ENCODE measurements at places on chromosomes 6 and 20.

GRCh38 chr20:3168079-3168828 lies 5.1 kb downstream of the LZTS3 start:
- DNase-seq = no peak

DNA sequence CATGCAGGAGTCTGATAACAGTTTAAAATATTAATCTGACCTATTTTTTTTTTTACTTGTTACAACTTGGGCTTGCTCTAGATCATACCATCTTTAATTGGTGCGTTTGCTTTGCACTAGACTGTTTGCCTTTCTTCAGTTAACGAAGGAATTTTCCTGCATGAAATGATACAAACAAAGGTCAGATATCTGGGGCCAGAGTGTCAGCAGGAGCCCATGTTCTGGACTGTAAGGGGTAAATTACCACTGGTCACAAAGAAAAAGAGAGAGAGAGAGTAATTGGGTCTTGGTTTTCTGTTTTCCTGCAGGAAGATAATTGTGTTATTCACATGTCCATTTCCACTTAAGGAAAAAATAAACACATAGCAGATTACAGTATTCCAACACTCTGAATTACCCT lies 399.4 kb upstream of the MARCKS start:
- no peak for DNase-seq

DNA sequence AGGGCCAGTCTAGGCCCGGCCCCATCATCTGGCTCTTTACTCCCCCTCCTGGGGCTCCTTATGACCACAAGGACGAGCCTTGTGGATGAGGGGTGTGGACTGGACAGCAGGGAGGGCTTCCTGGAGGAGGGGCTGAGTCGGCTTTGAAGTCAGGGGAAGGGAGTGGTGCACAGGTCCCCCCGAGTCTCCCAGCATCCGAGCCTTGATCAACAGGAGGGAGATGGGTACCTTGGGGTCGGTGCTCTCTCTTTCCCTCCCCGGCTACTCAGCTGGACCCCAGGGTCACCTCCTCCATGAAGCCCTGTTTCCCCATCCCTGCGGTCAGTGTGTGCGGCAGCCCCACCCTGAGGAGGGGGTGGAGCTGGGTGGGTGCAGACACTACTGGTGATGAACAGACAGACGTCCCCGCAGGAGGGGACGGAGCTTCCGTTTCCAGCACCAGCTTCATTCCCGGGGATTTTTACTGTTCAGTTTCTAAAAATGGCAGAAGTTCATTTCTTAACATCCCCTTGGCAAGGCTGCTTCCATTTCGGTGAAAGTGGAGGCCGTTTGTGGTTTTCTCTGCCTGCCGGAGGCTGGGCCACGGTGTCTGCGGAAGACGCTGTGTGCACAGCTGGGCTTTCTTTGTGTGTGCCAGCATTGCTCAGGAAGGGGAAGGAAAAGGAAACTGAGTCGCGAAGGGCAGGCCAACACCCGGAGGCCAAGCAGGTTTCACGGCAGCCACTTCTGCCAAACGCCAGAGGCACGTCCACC lies 19.6 kb downstream of the NTSR1 start:
- DNase-seq = peak; percentile 65

GRCh38 chr6:32133786-32134185 lies 3.7 kb upstream of the FKBPL start:
- no peak for DNase-seq

DNA sequence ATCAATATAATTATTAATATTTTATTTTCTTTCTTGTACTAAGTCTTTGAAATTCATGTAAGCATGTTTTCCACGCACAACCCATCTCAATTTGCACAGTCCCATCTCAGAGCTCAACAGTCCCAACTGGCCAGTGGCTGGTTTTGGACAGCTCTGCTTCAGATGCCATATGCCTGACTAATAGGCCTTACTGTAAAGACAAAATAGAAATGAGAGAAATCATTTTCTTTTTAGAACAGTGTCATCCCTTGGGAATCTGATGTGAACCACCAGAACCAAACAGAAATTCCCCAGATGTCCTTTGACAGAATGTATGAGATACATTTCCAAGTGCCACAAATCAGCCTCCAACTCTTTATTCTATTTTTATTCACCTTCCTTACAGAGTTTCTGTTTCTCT lies 338.9 kb downstream of the ESR1 start:
- DNase-seq = no peak

DNA sequence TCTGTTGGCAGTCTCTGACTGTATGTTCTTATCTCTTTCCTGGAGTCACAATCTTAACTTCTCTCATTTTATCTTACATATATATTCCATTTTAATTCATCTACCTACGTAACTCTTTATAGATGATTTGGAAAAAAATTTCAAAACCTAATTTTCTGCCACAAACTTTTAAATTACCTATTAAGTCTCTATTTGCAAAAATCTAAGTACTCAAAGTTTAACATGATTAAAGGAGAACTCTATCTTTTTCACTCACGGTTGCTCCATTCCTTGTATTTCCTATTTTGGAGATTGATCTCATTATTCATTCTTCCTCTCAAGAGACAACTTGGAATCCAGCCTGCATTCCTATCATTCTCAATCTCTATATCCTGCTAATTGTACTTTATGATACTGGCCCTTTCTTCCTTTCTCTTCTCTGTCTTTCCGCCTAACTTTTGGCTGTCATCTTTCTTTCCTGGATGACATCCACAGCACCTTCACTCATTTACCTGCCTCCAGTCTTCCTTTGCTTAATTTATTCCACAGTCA lies 1071.1 kb upstream of the CITED2 start:
- DNase-seq = no peak

GRCh38 chr6:79378957-79379356 lies 144.5 kb upstream of the HMGN3 start:
- DNase-seq = no peak

DNA sequence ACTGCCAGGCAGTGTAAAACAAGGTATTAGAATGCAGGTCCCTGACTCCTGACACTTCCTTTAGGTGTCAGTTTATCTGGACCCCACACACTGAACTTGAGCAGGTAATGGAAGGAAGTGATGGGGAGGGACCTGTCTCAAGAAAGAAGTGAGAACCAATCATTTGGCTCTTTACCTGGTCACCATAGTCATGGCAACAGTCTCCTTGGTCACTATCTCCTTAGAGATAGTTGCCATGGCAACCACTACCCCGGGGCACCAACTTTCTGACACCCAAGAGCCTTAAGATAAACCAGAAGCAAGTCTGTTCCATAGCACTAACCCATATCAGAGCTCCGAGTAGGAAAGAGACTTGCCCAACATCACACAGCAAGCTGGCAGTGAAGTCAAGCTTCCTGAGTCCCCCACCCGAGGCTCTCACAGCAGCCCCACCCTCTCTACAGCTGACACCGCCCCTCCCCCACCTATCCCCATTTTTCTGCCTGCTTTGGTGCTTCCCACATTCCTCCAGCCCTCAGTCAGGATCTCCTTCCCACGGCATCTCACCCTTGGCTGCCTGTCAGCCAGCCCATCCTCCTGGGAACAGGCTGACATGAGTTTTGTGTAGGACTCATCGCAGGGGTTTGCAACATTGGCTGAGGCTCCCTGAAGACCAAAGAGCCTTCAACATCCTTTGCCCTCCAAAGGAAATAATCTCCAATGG lies 16.3 kb upstream of the HM13 start:
- DNase-seq = no peak

DNA sequence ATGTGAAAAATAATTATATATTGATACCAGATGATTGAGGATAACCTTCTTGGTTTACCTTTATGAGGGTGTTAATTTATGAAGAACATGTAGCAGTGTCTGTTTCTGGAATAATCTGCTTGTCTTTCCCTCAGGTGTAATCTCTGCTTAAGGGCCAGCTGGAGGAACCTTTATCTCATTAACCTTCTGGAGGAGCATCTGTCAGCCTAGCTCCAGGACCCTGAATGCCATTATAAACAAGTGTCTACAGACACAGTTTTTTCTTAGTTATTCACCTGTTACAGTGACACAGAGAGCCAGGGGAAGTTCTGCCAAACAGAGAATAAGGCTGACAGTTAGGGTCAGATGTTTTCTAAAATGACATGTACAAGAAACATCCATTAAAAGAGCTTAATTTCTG lies at the start of gene IMPG1:
Gene IMPG1 (minus strand): TSS at position 101 of the 400 bp plus-strand sequence. CDS start 174 bp downstream, outside the sequence.
- DNase-seq = no peak

DNA sequence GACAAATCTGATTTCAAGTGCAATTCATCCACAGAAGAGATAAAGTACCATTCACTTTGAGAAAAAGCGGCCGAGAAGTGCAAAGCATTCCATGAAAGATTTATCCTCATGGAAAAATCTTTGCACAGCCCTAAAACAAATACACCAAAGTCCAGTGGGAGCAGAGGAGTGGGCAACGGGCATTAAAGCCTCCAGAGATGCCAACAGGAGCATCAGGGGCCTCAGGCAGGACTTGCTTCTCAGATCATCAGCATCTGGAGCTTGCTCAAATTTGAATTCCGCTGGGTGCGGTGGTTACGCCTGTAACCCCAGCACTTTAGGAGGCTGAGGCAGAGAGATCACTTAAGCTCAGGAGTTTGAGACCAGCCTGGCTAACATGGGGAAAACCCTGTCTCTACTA lies 110.7 kb upstream of the NFATC2 start:
- no peak for DNase-seq

DNA sequence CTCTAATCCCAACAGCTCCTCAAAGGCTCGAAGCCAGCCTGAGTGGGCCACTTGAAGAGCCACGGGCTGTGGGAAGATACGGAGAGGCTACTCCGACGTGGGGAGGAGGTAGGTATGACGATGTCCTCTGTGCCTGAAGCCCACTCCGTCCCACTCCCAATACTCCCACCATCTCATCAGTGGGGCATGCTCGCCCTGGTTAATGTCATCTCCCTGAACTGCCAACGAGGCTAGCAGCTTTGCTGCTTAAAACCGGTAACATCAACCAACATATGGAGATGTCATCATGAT lies 11.1 kb downstream of the NRN1 start:
- DNase-seq = no peak

DNA sequence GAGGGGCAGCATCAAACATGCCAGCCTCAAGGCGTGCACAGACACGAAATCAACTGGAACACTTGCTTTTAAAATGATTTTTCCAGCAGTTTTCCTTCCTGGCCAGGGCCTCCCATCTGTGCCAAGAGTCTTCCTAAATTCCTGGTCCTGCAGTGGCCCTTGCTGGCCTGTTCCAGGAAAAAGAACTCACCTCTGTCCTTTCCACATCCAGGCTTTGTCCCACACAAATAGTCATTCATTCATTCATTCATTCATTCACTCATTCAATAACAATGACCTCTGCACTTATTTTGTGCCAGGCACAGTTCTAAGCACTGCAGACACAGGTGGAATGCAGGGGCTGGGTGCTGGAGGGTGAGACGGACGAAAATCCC lies 89.0 kb upstream of the CCDC167 start:
- DNase-seq = no peak

GRCh38 chr6:137260217-137260616 lies 41.0 kb upstream of the IFNGR1 start:
- no peak for DNase-seq

DNA sequence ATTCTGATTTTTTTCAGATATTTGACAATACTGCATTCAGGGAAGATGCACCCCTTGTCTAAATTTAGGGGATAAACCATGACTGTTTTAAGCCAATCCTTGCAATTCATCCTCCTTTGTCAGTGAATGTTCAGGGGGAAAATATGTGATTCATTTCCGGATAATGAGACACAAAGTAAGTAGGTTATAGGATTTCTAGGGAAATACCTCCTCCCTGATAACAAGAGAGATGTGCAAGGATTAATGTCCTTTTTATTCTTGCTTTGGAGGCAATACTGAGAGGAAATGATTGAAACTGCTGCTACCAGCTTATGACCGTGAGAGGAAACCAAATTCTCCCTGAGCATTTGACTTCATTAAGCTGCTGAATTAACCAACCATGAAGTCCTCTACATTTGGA lies 161.3 kb upstream of the EYA4 start:
- DNase-seq = no peak

- no peak for DNase-seq
These were observed at the start of gene APOM for GRCh38 chr6:31655349-31656237. TSS of gene APOM (plus strand) at chr6:31655894. CDS start at chr6:31655967, 73 bp downstream.

GRCh38 chr6:135115411-135115810 lies 60.8 kb upstream of the HBS1L start:
- DNase-seq = no peak

GRCh38 chr20:24629668-24630067 lies 160.2 kb downstream of the SYNDIG1 start:
- peak; percentile 39 for DNase-seq

- no peak for DNase-seq
These were observed 2.7 kb downstream of the VEGFA start for GRCh38 chr6:43772681-43773049.

DNA sequence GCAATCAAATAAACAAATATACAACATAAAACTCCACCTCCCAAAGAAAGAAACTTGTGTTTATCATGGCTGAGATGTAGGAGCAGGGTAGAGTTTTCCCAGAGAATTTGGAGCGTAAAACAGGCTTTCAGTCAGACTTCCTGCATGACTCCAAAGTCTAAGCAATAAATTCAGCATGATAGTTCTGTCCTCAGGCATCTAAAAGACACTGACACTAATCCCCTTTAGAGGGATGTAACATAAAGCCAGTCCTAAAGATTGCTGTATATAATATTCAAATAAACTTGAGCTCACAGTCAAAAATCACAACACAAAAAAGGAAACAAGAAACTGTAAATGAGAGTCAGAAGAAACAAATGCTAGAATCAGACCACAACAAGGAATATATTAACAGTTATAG lies 234.4 kb downstream of the CENPW start:
- no peak for DNase-seq

GRCh38 chr20:42986143-42986773 lies 203.4 kb downstream of the PTPRT start:
- no peak for DNase-seq

GRCh38 chr20:36285746-36286447 lies 20.2 kb upstream of the DLGAP4 start:
- no peak for DNase-seq

DNA sequence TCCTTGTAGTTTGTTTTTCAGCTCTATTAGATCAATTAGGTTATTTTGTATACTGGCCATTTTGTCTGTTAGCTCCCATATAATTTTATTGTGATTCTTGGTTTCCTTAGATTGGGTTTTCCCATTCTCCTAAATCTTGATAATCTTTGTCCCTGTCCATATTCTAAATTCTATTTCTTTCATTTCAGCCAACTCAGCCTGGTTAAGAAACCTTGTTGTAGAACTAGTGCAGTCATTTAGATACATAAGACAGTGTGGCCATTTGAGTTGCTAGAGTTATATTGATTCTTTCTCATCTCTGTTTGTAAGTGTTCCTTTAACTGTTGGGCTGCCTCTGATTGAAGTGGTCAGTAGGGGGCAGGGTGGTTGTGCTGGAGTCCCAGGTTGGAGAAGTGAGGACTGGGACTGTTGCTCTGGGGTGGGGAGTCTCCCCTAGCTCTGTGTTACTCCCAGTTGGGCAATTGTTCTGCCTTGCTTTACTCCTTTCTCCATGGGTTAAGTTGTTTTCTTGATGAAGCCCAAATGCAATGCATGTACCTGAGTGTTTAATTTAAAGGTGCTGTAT lies 98.8 kb upstream of the NRN1 start:
- no peak for DNase-seq

- DNase-seq = no peak
These were observed 288.5 kb upstream of the STXBP5 start for GRCh38 chr6:146915671-146916127.

GRCh38 chr6:131976545-131977061 lies 25.4 kb upstream of the CCN2 start:
- DNase-seq = no peak

Measured in GDM1 (cell line).